ENCODE measurements at places on chromosomes 16 and 17. TPM values are rescaled to one million over a fixed set of nuclear protein-coding genes. Genes with fewer than 3 reads are reported as not detected.
A peak's percentile ranks its signal among the peaks of the same experiment; 100 is the strongest.

- peak; percentile 69 for DNase-seq
Observed at GRCh38 chr17:3843935-3844516, 2.0 kb downstream of the NCBP3 start.

DNA sequence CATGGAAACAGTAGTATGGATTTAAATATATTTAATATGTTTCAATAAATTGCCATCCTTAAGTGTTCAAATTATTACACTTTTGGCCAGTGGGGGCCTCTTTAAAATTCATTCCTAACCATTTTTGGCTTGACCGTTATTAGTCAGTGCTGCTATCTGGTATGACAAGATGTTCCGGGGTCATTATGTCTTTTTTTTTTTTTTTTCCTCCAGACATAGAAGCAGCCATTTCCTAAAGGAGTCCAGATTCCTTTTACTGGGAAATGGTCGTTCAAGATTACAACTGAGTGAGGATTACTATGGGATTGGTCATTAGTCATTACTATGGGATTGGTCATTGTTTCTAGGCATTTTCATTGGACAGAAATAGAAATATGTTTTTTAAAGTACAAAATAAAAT lies 53.4 kb downstream of the NF1 start:
- DNase-seq: no peak

- DNase-seq: no peak
Observed at GRCh38 chr16:11655655-11656054, 12.6 kb upstream of the SNN start.

DNA sequence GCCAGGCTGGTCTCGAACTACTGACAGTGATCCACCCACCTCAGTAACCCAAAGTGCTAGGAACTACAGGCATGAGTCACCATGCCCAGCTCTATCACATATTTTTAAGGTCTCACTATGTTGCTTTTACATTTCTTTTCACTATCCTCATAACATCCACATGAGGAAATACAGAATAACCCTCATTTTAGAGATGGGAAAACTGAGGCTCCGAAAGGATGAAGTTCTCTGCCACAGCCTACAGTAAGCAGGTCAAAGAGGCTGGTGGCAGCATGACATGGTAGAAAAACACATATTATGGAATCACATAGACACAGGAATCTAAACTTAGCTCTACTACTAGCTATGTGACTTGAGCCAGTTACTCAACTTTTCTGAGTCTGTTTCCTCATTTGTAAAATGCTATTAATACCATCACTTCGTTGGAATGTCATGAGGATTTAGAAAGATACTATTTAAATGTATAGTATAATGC lies 32.2 kb downstream of the APPBP2 start:
- no peak for DNase-seq

DNA sequence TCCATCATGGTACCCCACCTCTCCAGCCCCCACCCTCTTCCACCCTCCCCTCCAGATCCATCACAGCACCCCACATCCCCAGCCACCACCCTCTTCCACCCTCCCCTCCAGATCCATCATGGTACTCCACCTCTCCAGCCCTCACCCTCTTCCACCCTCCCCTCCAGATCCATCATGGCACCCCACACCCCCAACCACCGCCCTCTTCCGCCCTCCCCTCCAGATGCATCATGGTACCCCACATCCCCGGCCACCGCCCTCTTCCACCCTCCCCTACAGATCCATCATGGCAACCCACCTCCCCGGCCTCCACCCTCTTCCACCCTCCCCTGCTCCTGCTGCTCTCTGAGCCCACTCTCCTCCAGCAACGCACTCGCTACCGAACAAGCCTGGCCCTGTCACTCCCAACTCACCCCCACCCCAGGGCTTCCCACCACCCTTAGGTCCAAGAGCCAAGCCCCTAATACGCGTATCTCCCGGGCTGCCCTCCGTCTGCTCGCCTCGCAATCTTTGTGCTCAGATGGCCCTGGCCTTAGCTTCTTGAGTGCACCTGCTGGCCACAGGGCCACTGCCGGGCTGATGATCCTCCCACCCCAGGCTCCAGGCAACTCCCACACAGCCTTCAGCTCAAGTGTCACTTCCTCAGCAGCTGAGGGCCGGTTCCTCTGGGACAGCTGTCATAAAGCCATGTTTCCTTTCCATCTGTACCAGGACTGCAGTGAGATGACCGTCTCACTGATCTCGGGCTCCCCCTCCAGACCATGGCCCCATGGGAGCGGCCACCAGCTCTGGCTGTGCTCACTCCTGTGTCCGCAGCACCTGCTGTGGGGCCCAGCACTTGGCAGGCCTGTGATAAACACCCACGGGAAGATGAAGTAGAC lies 25.5 kb downstream of the KDM8 start:
- DNase-seq: peak; percentile 64

The DHX8 gene
- total RNA-seq: 42.3 TPM

The NPIPA8 gene
- total RNA-seq: not detected

GRCh38 chr16:11278681-11279628 lies 2.2 kb downstream of the PRM1 start:
- DNase-seq: no peak

The ACSM2B gene
- total RNA-seq: not detected

GRCh38 chr17:79812353-79813258 lies 15.7 kb upstream of the CBX8 start:
- no peak for DNase-seq

The TBC1D3C gene
- not detected for total RNA-seq

GRCh38 chr17:79931817-79932309 lies 92.6 kb upstream of the CBX4 start:
- DNase-seq: no peak

DNA sequence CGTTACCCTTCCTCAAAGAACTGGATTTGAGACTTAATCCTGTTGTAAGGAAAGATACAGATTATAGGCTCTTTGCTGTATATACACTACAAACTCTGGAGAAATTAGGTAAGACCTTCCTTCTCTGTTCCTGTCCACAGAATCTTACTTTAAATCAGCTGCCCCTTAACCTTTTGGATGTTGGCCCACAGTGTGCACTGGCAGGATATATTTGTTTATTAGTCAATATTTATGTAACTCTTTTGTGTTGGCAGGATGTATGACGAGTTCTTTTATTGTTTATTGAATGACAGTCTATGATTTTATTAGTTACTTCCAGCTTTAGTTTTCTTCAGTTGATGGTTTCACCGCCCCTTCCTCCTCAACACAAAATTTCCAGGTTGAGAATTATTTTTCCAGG lies 19.7 kb downstream of the LRRC36 start:
- DNase-seq: no peak

DNA sequence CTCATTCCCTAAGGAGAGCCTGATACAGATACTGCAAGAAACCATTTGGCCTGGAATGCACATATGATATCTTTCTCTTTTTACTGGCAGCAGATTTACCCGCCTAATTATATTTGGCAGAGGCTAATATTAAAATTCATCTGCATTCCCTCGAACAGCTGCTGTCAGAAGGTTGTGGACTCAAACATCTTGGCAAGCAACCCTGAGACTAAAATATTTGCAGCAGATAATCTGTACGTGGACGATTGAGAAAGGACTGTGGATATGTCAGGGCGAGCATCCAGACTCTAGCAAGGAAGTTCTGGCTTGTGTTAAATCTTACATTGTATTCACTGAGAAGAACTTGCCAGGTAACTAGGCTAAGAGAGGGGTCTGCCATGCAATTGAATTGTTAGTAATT lies 65.2 kb downstream of the SNX20 start:
- DNase-seq: no peak

DNA sequence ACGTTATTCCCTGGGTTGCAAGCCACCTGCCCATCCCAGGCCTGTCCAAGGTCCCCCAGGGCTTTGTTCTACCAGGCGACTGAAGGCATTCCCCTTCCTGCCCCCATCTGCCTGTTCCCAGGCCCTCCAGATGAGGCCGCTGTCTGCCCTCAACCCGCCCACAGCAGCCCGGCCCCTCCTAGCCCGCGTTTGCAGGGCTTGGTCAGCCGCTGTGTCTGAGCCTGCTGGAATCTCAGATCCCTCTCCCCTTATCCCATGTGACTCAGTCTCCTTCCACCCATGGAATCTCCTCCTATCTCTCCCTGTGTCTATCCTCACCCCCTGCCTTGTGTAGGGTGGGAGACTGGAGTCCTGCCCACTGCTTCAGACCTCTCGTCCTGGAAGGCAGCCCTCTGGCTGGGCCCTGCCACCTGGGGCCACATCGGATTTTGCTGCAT lies 186.0 kb upstream of the TNRC6C start:
- peak; percentile 91 for DNase-seq

DNA sequence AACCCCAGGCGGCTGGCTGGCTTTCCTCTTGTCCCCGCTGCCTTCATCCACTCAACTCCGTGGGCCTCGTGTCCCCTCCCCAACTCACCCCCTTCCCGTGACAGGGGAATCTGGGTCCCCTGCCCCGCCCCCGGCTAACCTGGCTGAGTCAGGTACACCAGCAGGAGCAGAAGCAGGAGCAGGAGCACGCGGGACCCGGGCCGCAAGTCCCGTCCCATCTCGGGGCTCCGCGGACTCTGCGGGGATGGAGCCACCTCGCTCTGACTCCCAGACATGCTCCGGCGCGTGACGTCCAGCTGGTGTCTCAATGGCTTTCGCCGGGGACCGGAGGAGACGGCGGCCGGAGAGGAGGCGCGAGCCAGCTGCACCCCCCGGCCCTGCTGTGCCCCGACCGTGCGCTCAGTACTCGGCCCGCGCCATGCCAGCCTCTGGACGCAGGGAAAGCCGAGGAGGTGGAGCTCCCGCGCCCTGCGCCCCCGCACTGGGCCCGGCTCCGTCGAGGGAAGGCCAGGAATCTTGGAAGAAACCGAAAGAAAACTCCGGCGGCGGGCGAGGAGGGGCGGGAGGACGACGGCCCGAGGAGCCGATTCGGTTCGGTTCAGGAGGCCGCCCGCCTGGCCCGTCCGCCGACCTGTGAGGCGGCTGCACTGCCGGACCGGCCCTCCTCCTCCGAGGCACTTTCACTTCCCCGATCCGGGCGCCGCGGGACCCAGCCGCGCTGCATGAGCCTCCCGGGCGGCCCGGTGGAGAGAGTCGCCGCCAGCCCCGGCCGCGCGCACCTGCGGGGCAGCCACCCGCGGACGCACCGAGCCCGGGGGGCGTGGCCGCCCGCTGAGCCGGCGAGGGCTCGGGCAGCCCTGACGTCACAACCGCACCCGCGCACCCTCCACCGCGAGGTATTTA lies at the start of the genes CXCL16 and ZMYND15:
Gene CXCL16, minus strand, starts transcription at position 807 of the 903 bp plus-strand sequence. Its CDS starts 589 bp downstream, at position 218.
Gene ZMYND15, plus strand, starts transcription at position 712 of the 903 bp plus-strand sequence. CDS start 716 bp downstream, outside the sequence.
- peak; percentile 98 for DNase-seq

DNA sequence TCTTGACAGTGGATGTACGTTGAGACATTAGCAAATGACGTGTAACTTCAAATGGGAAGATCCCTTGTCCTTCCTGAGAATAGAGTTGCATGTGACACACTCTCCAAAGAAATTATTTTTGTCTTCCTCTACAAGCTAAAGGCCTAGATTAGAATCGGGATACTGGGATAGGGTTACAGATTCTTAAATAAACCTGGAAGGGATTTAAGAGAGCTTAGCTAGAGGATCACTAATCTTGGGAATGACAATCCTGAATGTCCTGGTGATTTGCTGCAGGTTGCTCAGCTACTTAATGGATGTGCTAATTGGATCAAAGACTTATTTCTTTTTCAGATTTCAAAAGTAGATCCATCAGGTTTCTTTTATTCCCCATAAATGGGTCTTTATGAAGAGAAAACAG lies 101.9 kb downstream of the KCNJ2 start:
- no peak for DNase-seq

The PAFAH1B1 gene
- 128 TPM for total RNA-seq

The TNP2 gene
- total RNA-seq: not detected

GRCh38 chr17:77909816-77910215 lies 48.7 kb upstream of the TNRC6C start:
- DNase-seq: no peak

DNA sequence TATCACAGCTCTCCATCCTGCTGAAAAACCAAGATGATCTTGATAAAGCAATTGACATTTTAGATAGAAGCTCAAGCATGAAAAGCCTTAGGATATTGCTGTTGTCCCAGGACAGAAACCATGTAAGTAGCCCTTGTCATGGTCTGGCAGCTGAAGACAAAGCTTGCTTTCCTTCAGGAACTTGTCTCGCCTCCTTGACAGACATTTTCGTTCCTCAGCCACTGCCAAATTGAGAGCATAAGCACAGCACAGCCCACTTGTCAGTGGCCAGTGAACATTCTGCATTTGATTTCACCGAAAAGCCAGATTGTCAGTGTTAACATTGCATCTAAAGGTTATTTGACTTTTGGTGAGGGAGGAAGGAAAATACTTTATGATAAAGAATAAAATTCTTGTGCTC lies 35.6 kb downstream of the MAP3K3 start:
- DNase-seq: no peak

DNA sequence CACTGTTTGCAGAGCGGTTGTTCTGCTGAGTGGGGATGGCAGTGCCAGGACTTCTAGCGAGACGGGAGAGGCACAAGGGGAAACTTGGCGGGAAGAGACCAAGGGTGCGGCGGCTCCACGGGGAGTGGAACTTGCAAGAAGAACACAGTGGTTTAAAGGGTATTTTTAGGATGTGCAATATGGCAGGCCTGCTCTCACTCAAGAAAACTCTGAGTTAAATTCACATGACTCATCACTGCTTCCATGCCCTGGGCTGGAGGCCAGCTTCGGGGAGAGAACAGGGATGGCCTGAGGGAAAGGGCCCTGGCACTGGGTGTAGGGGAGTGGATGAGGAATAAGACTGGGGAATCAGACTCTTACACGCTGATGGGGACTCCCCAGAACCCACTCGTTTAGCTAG lies 13.3 kb upstream of the CD300LD start:
- DNase-seq: peak; percentile 92

The DDX42 gene
- 77.4 TPM for total RNA-seq

The TBC1D26 gene
- under 0.01 TPM for total RNA-seq

The ITGB4 gene
- 0.29 TPM for total RNA-seq

- no peak for DNase-seq
Observed at GRCh38 chr17:35046245-35046644, 17.3 kb downstream of the RFFL start.

The TBC1D3K gene
- not detected for total RNA-seq

The TMEM88 gene
- 0.36 TPM for total RNA-seq

The SLC5A10 gene
- not detected for total RNA-seq

DNA sequence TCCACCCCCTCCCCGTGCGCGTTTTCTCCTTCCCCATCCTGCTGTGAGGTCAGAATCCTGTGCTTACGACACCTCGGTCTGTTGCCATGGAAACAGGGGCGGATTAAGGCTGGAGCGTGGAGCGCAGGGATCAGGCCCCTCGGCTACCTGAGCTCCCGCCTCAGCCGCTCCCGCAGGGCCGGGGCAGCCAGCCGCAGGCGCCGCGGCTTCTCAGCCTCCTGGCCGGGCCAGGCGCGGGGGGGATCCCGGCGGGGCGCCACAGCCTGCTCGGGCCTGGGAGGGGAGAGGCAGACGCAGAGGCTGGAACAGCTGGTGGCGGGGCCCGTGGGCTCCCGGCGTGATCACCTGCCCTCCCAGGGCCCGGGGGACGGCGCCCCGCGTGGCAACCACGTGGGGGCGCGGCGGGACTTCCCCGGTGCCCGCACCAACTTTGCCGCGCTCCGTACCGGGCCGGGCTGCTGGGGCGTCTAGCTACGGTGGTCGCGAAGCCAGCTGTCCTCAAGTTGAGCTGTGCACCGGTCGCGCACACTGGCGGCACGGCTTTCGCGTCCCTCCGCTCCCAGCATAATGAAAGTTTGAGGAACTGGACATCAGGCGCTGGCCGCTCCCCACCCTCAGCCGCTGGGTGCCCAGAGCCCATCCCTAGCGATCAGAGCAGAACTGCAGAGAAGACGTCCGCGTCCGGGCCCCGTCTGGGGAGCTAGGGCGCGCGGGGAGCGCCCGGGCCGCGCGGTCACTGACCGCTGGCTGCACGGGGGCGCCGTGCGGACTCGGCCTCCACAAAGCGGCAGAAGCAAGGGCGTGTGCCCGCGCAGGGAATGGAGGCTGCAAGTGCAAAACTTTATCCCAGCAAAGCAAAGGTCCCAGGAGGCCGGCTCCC lies 1.2 kb downstream of the RTN4RL1 start:
- DNase-seq: peak; percentile 92

GRCh38 chr17:82414548-82415281 lies 3.4 kb upstream of the HEXD start:
- peak; percentile 99 for DNase-seq
